Posterior cingulate gyrus (tissue), 11 donors: ENCODE measurements at places on chromosomes 5 and 9.

DNA sequence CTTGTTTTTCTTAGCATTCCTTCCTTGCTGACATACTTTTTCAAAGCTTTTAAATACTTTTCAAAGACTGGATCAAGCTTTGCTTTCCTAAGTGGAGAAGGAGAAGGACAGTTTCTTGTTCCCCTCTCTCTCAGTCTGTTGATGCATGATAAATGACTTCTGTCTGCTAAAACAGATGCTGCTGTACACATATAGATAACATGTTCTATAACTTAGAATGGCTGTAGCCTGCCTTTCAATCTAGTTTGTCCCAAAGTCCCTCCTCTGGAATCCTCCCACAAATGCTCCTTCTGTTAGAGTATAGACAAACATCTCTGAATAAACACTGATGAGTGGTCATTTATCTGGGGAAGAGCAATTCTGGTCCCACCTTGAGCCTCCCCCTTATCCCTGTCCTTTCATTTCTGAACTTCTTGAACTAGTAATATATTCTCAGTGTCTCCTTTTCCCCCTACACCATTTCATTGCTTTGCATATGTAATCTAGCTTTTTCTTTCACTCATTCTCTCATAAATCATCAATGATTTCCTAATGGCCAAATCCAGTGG lies 5.4 kb upstream of the HEMGN start:
- DNase-seq: no peak

DNA sequence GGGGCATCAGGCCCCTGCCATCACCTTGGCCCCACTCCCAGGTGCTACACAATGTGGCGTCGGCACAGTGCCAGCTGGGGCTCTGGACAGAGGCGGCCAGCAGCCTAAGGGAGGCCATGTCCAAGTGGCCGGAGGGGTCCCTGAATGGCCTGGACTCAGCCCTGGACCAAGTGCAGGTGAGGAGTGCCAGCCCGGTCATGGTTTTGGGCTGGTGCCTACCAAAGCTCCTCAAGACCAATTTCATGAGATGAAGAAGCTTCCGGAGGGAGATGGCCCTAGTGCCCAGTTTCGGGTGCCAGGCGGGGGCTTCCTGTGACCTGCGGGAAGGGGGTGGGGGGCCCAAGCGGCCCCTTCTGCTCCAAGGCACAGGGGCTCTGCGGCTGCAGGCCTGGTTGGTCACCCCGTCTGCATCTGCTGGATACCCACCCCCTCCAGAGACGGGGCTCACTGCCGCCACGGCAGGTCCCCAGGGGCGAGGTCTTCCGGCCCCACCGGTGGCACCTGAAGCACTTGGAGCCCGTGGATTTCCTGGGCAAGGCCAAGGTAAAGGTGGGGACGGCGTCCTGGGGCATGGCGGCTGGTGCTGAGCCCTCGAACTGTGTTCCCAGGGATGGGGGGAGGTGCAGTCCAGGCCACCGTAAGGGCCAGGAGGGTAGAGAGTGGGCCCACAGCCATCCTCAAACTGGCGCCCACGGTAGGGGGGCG lies 5.8 kb downstream of the NOXA1 start:
- no peak for DNase-seq

- peak; percentile 74 for DNase-seq
Measured at GRCh38 chr5:83900306-83900705, 179.7 kb upstream of the HAPLN1 start.

DNA sequence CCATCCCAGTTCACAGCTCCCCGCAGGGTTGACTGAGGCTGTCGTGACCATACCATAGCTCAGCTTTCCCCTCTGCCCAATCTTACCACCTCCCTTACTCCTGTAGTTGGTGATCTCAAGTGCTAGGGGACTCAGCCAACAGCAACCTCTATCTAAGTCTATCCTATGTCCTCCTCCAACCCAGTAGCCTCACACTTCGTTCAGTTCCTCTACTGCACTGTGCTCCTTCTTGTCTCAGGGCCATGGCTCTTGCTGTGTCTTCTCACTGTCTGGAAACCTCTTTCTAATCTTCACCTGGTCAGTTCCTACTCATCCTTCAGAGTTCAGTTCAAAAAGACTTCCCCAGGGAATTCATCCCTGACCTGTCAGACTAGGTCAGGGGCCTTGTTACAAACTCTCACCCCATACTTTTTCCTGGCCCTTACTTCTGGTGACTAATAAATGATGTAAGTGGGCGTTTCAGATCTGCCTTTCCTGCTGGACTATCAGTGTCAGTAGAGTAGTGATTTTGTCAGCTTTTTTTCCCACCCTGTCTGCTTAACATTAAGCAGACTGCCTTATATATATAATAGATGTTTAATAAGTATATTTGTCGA lies 53.6 kb upstream of the NR3C1 start:
- DNase-seq: no peak

- no peak for DNase-seq
Measured at GRCh38 chr9:738209-738915, 103.1 kb upstream of the DMRT1 start.
